ENCODE measurements at places on chromosomes 3 and 15.

- H3K4me3 ChIP-seq: no peak overlapping the region
- no peaks in the 10 kb centered on the region for H3K36me3 ChIP-seq
- peaks cover 32% of the 10 kb centered on the region for H3K27me3 ChIP-seq
- no peak for DNase-seq
Measured at GRCh38 chr3:5079761-5080160, 42.3 kb upstream of the ARL8B start.

DNA sequence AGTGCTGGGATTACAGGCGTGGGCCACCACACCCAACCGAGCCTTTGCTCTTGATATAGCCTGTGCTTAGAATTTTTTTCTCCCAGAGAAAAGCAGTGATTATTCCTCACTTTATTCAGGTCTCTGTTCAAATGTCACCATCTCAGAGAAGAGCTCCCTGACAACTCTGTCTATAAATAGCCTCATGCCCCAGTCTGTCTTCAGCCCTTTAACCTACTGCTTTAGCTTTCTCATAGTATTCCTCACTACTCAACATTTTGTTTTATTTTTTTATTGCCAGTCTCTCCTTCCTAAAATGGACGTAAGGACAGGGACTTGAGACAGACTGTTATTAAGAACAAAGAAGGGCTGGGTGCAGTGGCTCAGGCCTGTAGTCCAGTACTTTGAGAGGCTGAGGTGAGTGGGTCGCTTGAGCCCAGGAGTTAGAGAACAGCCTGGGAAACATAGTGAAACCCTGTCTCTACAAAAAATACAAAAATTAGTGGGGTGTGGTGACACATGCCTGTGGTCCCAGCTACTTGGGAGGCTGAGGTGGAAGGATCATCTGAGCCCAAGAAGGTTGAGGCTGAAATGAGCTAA is 78.7 kb upstream of the TTBK2 start:
- no peaks in the 10 kb centered on the region for H3K27me3 ChIP-seq
- peaks cover 43% of the 10 kb centered on the region for H3K36me3 ChIP-seq
- DNase-seq: no peak

- no peaks in the 10 kb centered on the region for H3K27me3 ChIP-seq
- H3K36me3 ChIP-seq: no peaks in the 10 kb centered on the region
- DNase-seq: no peak
- H3K27ac ChIP-seq: peak overlapping the region; percentile 89
- peaks cover 86% of the 10 kb centered on the region for H3K4me1 ChIP-seq
- H3K4me3 ChIP-seq: peak overlapping the region; percentile 77
Measured at GRCh38 chr3:122002611-122003010, 19.4 kb downstream of the ILDR1 start.

- H3K4me3 ChIP-seq: no peak overlapping the region
- no peak for DNase-seq
- H3K27me3 ChIP-seq: no peaks in the 10 kb centered on the region
- no peak overlapping the region for H3K27ac ChIP-seq
- H3K4me1 ChIP-seq: no peaks in the 10 kb centered on the region
- no peaks in the 10 kb centered on the region for H3K36me3 ChIP-seq
Measured at GRCh38 chr3:185215873-185216606, 37.8 kb downstream of the EHHADH start.

- no peak for DNase-seq
- no peak overlapping the region for H3K27ac ChIP-seq
- H3K4me1 ChIP-seq: peaks cover 3% of the 10 kb centered on the region
Measured at GRCh38 chr3:53051929-53052328, 6.1 kb upstream of the SFMBT1 start.

GRCh38 chr15:36791844-36792571 is 212.6 kb downstream of the CDIN1 start:
- peaks cover 8% of the 10 kb centered on the region for H3K36me3 ChIP-seq
- H3K4me1 ChIP-seq: no peaks in the 10 kb centered on the region
- H3K27ac ChIP-seq: no peak overlapping the region
- no peak overlapping the region for H3K4me3 ChIP-seq

- H3K27me3 ChIP-seq: no peaks in the 10 kb centered on the region
- peak; percentile 75 for DNase-seq
- H3K27ac ChIP-seq: peak overlapping the region; percentile 96
- peaks cover 7% of the 10 kb centered on the region for H3K36me3 ChIP-seq
- peaks cover 44% of the 10 kb centered on the region for H3K4me1 ChIP-seq
Measured at GRCh38 chr3:119700269-119700919, 2.4 kb upstream of the CFAP91 start.

DNA sequence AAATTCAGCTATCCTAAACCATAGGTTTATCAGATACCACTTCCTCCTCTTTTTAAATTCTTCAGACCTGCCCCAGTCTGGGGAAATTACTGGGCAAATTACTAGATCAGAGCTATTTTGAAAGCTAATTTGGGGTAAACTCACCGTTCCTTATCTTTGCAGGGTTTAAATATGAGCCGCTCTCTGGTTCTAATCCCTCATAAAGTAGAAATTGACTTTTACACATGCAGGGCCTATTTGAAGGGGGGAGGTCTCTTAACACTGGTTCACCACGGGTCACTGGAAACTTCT is 11.0 kb upstream of the MEIS2 start:
- DNase-seq: no peak
- peaks cover 23% of the 10 kb centered on the region for H3K4me1 ChIP-seq
- no peaks in the 10 kb centered on the region for H3K36me3 ChIP-seq

DNA sequence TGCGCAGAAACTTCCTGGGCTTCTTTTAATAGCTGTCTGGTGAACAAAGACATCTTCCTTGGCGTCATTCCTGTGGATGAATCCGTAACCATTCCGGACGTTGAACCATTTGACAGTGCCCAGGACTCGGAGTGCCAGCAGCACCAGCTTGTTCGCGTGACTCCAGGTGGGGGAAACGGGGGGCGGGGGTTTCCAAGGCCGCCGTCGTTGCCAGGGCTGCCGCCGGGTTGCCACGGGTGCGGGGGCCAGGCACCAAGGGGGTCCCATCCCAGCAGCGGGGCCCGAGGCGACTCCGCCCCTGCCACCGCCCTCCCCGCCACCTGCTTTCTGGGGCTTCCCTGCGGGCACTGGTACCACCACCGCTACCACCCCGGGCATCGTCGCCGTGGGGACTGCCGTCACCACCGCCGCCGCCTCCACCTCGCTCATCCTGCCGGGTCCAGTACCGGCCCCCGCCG is 22.8 kb downstream of the RGMA start:
- no peak overlapping the region for H3K27ac ChIP-seq
- H3K4me1 ChIP-seq: peaks cover 7% of the 10 kb centered on the region
- no peaks in the 10 kb centered on the region for H3K36me3 ChIP-seq
- no peak for DNase-seq

DNA sequence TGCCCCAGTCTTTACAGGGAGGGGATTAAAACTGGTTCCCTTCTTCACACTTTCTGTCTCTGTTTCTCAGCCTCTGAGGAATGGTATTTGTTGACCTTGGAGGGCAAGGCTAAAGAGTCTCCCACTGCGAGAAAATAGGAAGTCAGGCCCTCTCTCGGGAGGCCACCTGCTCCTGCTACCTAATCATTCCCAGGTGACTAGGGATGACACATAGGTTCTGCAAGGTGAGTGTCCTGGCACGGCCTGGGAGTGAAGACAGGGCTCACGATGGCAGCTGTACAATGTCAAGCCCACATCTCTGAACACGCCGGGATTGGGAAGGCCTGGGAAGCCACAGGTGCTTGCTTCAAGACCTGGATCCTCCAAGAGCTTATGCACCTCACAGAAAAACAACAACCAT is 314.2 kb downstream of the NTRK3 start:
- no peaks in the 10 kb centered on the region for H3K36me3 ChIP-seq
- H3K27ac ChIP-seq: no peak overlapping the region
- H3K4me3 ChIP-seq: no peak overlapping the region
- no peak for DNase-seq

GRCh38 chr3:54146506-54147239 is 24.3 kb downstream of the CACNA2D3 start:
- no peak for DNase-seq
- H3K27ac ChIP-seq: no peak overlapping the region
- H3K4me3 ChIP-seq: no peak overlapping the region
- H3K4me1 ChIP-seq: no peaks in the 10 kb centered on the region
- H3K36me3 ChIP-seq: no peaks in the 10 kb centered on the region

DNA sequence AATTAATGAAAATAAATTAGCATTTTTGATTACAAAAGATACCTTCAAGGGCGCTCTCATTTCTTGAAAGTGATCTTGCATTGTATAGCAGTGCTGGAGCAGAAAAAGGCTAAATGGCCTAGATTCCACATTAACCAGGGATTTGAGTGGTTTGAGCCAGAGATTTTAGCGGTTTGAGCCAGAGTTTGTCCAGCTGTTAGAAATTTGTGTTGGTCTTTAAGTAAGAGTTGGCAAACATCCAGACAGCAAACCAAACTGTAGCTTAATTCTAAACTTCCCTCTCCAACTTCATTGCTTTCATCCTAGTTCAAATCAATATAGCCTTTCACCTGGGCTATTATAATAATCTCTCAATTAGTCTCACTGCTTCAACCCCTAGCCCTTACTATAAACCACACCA is 351.7 kb downstream of the IGSF11 start:
- no peaks in the 10 kb centered on the region for H3K27me3 ChIP-seq
- no peaks in the 10 kb centered on the region for H3K4me1 ChIP-seq
- no peak overlapping the region for H3K27ac ChIP-seq
- no peaks in the 10 kb centered on the region for H3K36me3 ChIP-seq

GRCh38 chr15:68599560-68600071 is 20.8 kb downstream of the CORO2B start:
- no peaks in the 10 kb centered on the region for H3K36me3 ChIP-seq
- peaks cover 83% of the 10 kb centered on the region for H3K4me1 ChIP-seq
- no peak overlapping the region for H3K27ac ChIP-seq

DNA sequence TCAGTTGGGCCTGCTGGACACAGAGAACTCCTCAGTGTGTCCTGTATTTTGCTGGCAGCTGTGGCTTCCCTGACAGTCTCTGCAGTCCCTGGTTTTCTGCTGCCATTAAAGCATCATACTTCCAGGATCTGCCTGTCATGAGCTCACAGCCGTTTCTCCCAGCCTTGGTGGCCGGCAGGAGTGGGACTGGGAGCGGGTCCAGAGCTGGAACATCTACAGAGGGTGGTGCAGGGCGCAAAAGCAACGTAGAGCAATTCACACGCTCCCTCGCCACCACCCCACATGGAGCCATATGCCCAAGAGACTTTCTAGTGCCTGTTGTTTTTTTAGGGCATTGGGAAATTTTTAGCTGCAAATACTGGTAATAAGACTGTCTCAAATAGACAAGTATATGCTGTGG is 33.6 kb downstream of the ABTB1 start:
- no peaks in the 10 kb centered on the region for H3K4me1 ChIP-seq
- H3K27ac ChIP-seq: no peak overlapping the region
- no peak overlapping the region for H3K4me3 ChIP-seq
- H3K36me3 ChIP-seq: peaks cover 36% of the 10 kb centered on the region

GRCh38 chr15:57048930-57049549 is 130.6 kb downstream of the TCF12 start:
- H3K4me3 ChIP-seq: no peak overlapping the region
- no peak overlapping the region for H3K27ac ChIP-seq
- peaks cover 9% of the 10 kb centered on the region for H3K36me3 ChIP-seq
- DNase-seq: no peak
- H3K27me3 ChIP-seq: no peaks in the 10 kb centered on the region

DNA sequence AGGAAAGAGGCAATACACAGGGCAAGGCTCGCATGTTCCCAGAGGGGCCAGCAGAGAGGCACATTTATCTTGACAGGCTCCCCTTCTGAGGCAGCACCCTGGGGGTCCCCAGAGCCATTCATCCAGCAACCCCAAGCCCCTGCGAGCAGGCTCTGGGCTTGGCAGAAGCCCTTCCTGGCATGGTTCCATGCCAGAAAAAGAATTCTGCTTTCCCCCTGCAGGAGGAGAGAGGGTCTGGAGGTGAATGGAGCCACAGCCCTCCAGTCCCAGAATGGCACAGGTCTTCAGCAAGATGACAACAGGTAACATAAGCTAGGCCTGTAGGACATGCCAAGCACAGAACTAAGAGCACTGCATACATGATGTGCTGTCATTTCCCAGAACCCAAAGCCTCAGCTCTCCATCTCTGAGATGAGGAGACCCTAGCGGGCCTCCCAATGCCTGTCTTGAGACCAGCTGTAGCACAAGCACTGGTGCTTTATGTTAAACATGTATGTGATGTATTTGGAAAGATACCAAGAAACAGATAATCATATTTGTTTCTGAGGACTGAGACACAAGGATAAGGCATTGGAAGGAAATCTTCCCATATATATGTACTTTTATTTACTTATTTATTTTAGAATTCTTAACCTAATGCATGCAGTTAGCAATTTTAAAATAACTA is 121.6 kb downstream of the ALDH1A2 start:
- H3K27ac ChIP-seq: no peak overlapping the region
- no peaks in the 10 kb centered on the region for H3K36me3 ChIP-seq

- H3K4me3 ChIP-seq: no peak overlapping the region
- H3K36me3 ChIP-seq: no peaks in the 10 kb centered on the region
- H3K27me3 ChIP-seq: no peaks in the 10 kb centered on the region
Measured at GRCh38 chr3:64575211-64575844, 112.5 kb downstream of the ADAMTS9 start.

DNA sequence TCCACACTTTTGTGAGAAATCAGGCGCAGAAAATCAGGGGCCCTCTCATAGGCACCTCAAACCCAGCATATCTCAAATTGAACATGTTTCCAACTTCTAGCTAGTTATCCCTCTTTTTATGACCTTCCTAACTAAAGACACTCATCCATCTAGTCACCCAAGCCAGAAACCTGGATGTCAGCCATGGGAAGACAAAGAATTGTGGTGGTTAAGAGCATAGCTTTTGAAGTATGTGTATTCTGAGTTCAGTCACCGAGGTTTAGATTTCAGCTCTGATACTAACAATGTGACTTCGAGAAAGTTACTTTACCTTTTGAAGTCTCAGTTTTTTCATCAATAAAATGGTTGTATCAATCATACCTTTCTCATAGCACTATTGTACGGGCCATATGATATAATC is 495.5 kb downstream of the NLGN1 start:
- H3K4me3 ChIP-seq: no peak overlapping the region
- no peak overlapping the region for H3K27ac ChIP-seq
- H3K36me3 ChIP-seq: no peaks in the 10 kb centered on the region

GRCh38 chr3:50192689-50193141 is 1.3 kb downstream of the GNAT1 start:
- H3K4me3 ChIP-seq: no peak overlapping the region
- H3K4me1 ChIP-seq: peaks cover 23% of the 10 kb centered on the region
- peak; percentile 67 for DNase-seq
- H3K36me3 ChIP-seq: no peaks in the 10 kb centered on the region

GRCh38 chr3:49219132-49219531 is 47.7 kb downstream of the KLHDC8B start:
- no peaks in the 10 kb centered on the region for H3K36me3 ChIP-seq
- H3K4me3 ChIP-seq: no peak overlapping the region
- H3K27ac ChIP-seq: no peak overlapping the region
- DNase-seq: no peak
- no peaks in the 10 kb centered on the region for H3K4me1 ChIP-seq
- H3K27me3 ChIP-seq: peaks cover 17% of the 10 kb centered on the region

- peaks cover 70% of the 10 kb centered on the region for H3K36me3 ChIP-seq
- H3K27me3 ChIP-seq: no peaks in the 10 kb centered on the region
- no peak overlapping the region for H3K4me3 ChIP-seq
- peaks cover 16% of the 10 kb centered on the region for H3K4me1 ChIP-seq
- no peak for DNase-seq
Measured at GRCh38 chr15:30956216-30957124, 35.0 kb downstream of the MTMR10 start.
